ENCODE measurements at places on chromosomes 12 and 14.
A peak's percentile ranks its signal among the peaks of the same experiment; 100 is the strongest.

DNA sequence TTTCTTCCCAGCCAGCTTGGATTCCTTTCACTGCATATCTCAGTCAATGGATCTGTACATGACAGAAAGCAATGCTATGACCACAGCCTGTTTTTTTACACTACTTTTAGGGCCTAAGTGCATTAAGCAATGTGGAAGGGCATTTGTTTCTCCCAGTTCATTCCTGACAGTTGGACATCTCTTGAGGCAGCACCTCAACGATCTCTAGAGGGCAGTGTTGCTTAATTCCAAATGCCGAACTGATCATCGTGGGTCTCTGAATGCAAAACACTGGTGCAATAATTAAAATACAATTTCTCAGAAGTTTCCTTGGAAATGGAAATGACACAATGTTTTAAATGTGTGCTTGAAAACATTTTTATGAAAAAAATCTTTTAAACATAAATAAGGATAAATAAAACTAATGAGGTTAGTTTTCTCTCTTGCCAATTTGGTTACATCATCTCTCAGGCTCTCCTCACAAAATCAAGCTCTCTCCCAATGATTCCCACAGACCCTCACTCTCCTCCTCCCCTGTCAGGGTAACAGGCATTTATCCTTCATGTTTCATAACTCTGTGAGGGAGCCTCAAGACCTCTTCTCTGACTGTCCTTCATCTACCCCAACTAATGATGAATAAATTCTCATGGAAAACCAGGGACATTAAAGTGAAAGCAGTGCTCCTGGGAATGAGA lies 192.4 kb upstream of the SLC16A7 start:
- peak; percentile 74 for DNase-seq
- H3K27ac ChIP-seq, result no peak overlapping the region
- no peaks in the 10 kb centered on the region for H3K36me3 ChIP-seq
- no peaks in the 10 kb centered on the region for H3K4me1 ChIP-seq
- no peaks in the 10 kb centered on the region for H3K27me3 ChIP-seq

- H3K27ac ChIP-seq, result peak overlapping the region; percentile 34
- H3K36me3 ChIP-seq, result peaks cover 3% of the 10 kb centered on the region
- no peaks in the 10 kb centered on the region for H3K27me3 ChIP-seq
- peaks cover 5% of the 10 kb centered on the region for H3K4me1 ChIP-seq
- H3K4me3 ChIP-seq, result no peak overlapping the region
- DNase-seq, result peak; percentile 65
These were observed 2.0 kb downstream of the EEA1 start for GRCh38 chr12:92927055-92927435.

DNA sequence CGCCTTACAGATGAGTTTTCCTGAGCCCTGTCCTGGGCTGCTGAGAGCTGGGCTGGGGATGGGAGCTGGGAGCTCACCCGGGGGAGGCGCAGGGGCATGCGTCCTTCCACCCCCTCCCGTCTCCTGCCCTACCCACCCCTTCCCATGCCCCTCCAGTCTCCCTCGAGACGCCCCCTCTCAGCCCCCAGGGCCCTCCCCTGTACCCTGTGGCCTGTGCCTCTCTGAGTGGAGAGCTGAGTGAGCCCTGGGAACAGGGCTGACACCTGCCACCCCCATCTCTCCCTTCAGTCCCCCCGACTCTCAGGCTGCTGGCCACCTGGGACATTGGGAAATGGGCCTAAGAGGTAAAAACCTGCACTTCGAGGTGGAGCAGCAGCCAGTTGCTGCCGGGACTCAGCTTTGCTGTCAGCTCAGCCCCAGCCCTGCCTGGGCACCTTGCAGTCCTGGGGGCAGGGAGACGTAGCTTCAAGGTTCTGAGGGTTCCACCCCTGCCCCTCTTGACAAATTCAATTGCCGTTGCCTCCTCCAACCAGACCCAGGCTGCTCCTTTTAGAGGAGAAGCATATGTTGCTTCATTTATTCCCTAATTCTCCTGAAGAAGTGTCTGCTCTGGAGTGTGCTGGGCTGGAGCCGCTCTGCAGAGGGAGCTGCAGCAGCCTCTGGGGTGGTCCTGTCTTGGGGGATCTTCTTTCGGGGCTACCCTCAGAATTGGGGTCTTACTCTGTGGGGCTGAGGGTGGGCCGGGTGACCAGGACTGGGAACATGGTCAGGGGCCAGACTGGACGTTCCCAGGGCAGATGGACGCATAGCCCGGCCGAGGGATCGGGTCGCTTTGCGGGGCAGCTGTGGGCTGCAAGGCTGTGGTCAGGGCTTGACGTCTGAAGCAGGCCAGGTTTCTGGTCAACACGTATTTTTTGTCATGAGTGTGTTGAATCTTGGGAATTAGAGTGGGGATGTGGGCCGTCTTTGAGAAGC lies 141.4 kb downstream of the ADGRD1 start:
- DNase-seq, result no peak
- H3K36me3 ChIP-seq, result no peaks in the 10 kb centered on the region
- no peak overlapping the region for H3K27ac ChIP-seq
- H3K27me3 ChIP-seq, result no peaks in the 10 kb centered on the region
- no peak overlapping the region for H3K4me3 ChIP-seq
- H3K4me1 ChIP-seq, result peaks cover 4% of the 10 kb centered on the region

GRCh38 chr14:105168496-105168978 lies at the start of gene JAG2:
TSS of gene JAG2 (minus strand) at chr14:105168776. CDS start at chr14:105168420, 356 bp downstream.
- H3K4me3 ChIP-seq, result no peak within 1 kb of the TSS
- H3K27me3 ChIP-seq, result peaks cover 57% of the 10 kb centered on the region
- H3K27ac ChIP-seq, result no peak within 1 kb of the TSS
- DNase-seq, result no peak

GRCh38 chr12:74685385-74685784 lies 147.8 kb downstream of the ATXN7L3B start:
- H3K4me3 ChIP-seq, result no peak overlapping the region
- no peaks in the 10 kb centered on the region for H3K4me1 ChIP-seq
- no peak overlapping the region for H3K27ac ChIP-seq
- H3K27me3 ChIP-seq, result peaks cover 4% of the 10 kb centered on the region
- H3K36me3 ChIP-seq, result no peaks in the 10 kb centered on the region

DNA sequence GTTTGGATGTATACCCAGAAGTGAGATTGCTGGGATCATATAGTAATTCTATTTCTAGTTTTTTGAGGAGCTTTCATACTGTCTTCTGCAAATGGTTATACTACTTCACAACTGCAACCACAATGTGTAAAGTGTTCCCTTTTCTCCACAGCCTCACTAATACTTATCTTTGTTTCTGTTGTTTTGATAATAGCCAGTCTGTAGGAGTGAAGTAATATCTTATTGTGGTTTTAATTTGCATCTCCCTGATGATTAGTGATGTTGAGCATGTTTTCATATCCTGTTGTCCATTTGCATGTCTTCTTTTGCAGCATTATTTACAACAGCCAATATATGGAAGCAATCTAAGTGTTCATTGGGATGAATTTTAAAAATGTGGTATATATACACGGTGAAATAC lies 29.9 kb downstream of the GABARAPL1 start:
- H3K4me3 ChIP-seq, result no peak overlapping the region
- DNase-seq, result no peak
- no peaks in the 10 kb centered on the region for H3K4me1 ChIP-seq
- H3K27me3 ChIP-seq, result no peaks in the 10 kb centered on the region
- H3K36me3 ChIP-seq, result no peaks in the 10 kb centered on the region
